ENCODE measurements at places on chromosomes 12 and 14. TPM values are rescaled to one million over a fixed set of nuclear protein-coding genes. Genes with fewer than 3 reads are reported as not detected.

Gene EPS8
- 17.5 TPM for total RNA-seq

Gene C14orf39
- not detected for total RNA-seq

Gene IFI27L1
- 11.6 TPM for total RNA-seq

Gene SLC17A8
- total RNA-seq, result not detected

Gene LRTM2
- not detected for total RNA-seq

Gene HRK
- 0.27 TPM for total RNA-seq

Gene POLR3B
- total RNA-seq, result 7.1 TPM

DNA sequence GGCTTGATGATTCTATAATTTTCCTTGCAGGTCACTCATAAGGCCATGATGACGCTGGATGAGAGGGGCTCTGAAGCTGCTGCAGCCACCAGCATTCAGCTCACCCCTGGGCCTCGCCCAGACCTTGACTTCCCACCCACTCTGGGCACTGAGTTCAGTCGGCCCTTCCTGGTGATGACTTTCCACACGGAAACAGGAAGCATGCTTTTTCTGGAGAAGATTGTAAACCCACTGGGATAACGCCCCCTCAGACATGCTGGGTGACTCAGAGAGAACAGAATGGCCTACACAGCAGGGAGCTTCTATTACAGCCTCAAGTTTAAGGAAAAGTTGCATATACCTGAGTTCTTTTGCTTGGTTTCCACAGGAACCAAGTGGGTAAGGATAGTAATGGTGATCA, 34.3 kb downstream of the SERPINA3 start:
- no peak for DNase-seq

- no peak for DNase-seq
Observed at GRCh38 chr14:94314890-94315289, 8.2 kb downstream of the SERPINA6 start.

GRCh38 chr14:76950055-76951020, 78.2 kb downstream of the IRF2BPL start:
- no peak for DNase-seq

GRCh38 chr12:93315385-93315906, 62.3 kb upstream of the NUDT4 start:
- no peak for DNase-seq

GRCh38 chr12:9064201-9064814, 51.4 kb downstream of the A2M start:
- DNase-seq, result peak; percentile 80

DNA sequence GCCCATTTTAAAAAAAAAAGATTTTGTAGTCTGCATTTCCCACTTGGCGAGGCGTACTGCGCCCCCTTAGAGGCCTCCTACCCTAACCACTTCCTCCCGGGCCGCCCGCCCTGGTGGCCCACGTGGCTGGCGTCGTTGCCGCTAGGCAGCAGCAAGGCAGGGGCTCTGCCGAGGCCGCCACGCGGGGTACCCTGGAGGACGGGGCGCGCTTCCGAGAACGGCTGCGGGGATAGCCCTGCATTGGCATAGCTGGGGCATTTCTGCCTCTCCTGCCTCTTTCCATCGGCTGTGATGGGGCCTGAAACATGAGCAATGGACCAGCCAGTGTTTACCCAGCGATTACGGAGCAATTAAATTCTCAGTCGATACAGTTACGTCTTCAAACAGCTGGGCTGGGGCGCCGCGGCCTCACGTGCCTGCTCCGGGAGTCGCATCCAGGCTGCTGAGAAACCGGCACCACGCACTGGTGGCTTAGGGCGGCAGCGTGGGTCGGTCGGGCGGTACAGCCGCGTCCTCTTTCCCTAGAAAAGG, 38.0 kb downstream of the IQSEC3 start:
- DNase-seq, result no peak

DNA sequence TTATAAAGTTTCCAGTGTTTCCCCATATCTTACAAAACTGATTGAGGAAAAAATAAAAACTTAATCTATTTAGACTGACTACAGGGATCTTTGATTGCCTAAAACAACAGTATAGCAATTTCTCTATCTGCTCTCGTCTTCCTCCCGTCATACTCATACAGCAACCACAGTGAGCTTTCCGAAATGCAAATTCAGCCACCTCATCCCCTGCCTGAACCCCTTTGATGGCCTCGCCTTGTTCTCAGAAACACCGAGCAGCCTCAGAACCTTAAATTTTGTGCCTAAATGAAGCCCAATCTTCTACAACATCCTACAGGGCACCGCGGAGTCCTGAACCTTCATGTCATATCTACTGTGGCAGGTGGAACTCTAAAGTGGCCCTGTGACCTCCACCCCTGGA, 223.7 kb upstream of the TMEM132C start:
- no peak for DNase-seq

- peak; percentile 57 for DNase-seq
Observed at GRCh38 chr12:108691998-108692808, 39.1 kb downstream of the CORO1C start.

- DNase-seq, result no peak
Observed at GRCh38 chr14:85948153-85948552, 418.2 kb downstream of the FLRT2 start.

- DNase-seq, result no peak
Observed at GRCh38 chr12:113248051-113248825, 27.0 kb downstream of the TPCN1 start.

DNA sequence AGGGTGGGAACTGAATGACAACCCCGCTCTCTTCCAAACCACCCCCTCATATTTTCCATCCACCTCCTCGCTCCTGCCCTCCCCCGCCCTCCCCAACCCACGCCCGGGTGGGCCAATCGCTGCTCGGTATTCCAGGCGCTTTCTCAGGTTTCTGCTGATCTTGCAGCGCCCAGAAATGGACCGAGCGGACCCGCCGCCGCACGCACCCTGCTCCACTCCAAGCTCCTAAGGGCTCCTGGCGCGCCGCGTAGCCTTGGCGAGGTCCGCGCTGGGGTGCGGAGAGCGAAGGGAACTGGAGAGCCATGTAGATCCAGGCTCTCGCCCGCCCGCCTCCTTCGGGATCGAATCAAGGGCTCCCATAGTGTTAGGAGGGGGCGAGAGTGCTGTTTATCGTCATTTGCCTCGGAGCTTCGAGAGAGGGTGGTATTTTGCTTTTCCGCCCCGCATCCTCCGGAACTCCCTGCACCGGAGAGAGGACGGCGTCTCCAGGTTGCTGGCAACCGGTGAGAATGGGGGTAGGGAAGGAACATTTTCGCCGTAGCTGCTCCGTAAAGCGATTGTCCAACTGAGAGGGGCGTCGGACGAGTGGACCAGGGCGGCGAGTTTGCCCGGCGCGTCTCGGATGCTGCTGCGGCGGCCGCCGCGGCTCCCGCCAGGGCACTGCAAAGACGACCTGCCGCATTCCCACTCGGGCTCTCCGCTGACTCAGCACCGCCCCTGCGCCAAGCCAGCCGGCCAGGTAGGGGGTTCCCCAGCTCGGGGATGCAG, at the start of gene KCNA1:
TSS of gene KCNA1 (plus strand) at position 172 of the 768 bp plus-strand sequence. CDS start 1,474 bp downstream, outside the sequence.
- DNase-seq, result peak; percentile 40

DNA sequence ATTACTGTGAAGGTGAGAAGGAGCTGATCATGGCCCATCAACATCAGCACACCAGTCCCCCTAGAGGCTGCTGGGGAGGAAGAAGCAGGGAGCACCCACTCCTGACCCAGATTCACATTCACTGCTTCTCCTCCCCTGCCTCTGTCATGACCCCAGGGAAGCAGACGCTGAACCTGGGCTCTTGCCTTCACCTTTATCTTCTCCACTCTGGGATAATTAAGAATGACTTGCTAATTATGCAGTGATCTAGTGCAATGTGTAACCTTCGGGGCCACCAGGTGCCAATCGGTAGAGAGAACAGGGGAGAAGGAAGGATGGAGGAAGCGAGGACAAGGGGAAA, 44.4 kb upstream of the IQSEC3 start:
- no peak for DNase-seq

DNA sequence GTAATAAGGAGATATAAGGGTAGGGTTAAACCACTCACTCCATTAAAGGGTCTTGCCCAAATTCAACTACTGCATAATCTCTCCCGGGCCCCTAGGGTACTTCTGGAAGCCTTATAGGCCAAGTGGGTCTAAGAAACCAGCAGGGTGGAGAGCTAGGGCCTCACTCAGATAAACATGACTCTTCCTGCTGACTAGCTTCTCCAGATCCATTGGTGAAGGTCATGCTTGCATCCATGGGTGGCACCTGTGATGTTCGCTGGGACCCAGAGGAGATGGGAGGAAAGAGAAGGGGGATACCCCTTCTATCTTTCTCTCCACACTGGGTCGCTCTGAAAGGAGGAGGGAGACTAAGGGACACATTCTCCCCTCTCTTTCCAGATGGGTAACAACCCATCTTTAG, 36.1 kb upstream of the HIGD1C start:
- DNase-seq, result no peak

DNA sequence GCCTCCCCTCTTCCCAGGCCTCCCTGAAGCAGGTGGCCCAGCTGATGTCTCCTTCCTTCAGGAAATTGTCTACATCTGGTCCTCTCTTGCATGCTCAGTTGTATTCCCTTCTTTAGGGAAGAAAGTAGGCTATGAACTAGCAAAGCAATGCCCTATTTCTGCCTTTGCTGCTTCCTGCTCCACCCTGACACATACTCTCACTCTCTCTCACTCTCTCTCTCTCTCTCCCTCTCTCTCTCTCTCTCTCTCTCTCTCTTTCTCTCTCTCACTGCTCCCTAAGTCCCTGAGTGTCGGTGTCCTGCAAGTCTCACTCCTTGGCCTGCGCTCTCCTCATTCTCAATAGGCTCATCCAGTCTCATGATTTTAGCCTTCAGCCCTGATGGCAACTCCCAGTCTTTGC, 19.4 kb upstream of the PARP11 start:
- no peak for DNase-seq

GRCh38 chr14:62213516-62213915, 451.3 kb downstream of the SNAPC1 start:
- no peak for DNase-seq

DNA sequence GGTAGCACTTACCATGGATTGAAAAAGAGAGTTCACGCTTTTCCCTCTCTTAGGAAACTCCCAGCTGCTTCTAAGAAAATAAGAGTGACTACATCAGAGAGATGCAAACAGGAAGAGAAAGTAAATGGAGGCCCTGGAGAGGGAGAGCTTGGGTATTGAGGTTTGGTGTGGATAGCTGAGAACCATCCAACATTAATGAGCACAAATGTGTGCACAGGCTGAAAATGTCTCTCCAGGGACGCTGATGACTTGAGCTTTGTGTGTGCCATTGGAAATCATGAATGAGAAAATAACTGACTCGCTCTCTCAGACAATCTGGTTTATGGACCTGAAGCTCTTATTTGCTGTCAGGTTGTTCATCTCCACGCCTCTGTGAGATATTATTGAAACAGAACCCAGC, 318.8 kb downstream of the NRXN3 start:
- DNase-seq, result no peak
